ENCODE measurements at places on chromosomes 6 and 20. TPM values are rescaled to one million over a fixed set of nuclear protein-coding genes. Genes with fewer than 3 reads are reported as not detected.

COL19A1 gene
- total RNA-seq: not detected

GRCh38 chr20:5074232-5074674, 45.5 kb downstream of the PCNA start:
- DNase-seq: no peak

SLC17A9 gene
- 3.9 TPM for total RNA-seq

DNA sequence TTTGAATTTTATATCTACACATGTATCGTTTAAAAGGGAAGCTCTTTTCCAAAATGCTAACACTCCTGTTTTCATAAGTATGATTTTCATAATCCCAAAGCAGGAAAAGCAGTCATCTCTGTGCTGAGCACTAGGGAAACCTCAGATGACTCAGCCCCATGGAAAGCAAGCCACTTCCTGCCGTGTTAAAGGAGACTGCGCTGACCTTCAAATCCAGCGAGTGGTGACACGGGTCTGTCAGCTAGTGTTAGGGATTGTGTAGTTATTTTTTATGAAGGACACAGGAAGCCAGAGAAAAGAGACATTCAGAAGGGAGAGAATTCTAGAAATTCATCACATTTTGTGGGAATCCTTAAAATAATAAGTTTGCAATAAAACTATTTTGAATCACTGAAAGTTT, 57.0 kb upstream of the CD93 start:
- DNase-seq: peak; percentile 58

GRCh38 chr6:89567630-89568390, 70.7 kb downstream of the LYRM2 start:
- no peak for DNase-seq

DNA sequence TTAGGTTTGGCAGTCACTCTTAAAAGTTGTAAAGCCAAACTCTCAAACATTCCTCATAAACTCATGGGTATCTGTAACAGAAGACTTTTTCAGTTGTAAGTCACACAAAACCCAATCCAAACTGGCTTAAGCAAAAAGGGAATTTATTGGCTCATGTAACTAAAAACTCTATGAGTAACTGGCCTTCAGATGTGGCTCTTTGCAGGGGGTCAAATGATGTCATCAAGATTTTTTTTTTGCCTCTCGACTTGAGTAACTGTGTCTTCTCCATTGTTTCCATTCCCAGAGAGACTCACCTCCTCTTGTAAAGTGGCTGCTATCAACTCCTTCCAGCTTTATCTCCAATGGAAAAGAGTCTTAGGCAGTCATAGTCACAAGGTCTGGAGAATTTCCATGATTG, 645.0 kb downstream of the DHX35 start:
- DNase-seq: no peak

- DNase-seq: no peak
These were observed 29.6 kb downstream of the ALDH5A1 start for GRCh38 chr6:24524329-24524728.

GRCh38 chr6:169212897-169213813, 40.5 kb downstream of the THBS2 start:
- DNase-seq: peak; percentile 78

- no peak for DNase-seq
These were observed 219.2 kb upstream of the ZFP64 start for GRCh38 chr20:52410731-52411234.

CDK19 gene
- total RNA-seq: 18.6 TPM

- DNase-seq: no peak
These were observed 59.5 kb downstream of the SRC start for GRCh38 chr20:37405351-37405897.

GRCh38 chr20:1783245-1783644, 112.0 kb upstream of the SIRPA start:
- DNase-seq: no peak

SPACA1 gene
- not detected for total RNA-seq

DNA sequence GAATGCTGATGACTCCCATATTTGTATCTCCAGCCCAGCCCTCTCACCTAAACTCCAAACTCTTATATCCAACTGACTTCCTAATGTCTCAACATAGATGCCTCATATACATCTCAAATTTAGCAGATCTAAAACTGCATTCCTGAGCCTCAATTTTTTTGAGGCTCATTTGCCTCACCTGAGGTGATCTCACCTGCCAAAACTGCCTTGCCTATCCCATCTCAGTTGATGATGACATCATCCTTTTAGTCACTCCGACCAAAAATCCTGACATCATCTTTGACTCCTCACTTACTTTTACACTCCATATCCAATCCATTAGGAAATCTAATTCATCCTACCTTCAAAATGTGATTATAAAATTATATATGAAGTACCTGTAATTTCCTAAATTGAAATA, 25.6 kb upstream of the SLPI start:
- no peak for DNase-seq

RIPOR3 gene
- total RNA-seq: 36.9 TPM

DNA sequence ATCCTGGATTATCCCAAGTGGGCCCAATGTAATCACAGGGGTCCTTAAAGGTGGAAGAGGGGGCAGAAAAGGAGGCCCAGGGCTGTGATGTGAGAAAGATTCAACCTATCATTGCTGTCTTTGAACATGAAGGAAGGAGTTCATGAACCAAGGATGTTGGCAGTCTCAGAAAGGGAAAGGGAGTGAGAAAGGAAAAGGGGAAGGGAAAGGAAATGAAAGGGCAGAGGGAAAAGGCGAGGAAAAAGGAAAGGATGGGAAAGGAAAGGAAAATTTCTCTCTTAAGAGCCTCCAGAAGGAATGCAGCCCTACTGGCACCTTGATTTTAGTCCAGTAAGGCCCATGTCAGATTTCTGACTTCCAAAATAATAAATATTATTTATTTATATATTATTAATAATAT, 687.8 kb downstream of the COL12A1 start:
- DNase-seq: no peak

SNAI1 gene
- total RNA-seq: 4.2 TPM

DNA sequence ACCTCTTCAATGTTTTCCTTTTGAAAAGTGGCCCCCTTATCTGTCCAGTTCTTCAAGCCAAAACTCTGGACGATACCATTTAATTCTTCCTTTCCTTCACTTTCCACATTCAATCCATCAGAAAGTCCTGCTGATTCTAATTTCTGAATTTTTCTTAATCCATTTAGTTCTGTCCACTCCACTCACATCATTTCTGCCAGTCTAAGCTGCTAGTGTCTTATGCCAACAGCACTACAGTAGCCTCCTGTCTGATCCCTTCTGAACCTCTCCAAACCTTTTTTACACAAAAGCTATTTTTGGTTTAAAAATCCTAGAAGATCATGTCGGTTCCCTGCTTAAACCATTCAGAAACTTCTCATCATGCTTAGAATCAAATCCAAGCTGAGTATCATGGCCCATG, 24.5 kb upstream of the SNAP25 start:
- no peak for DNase-seq

DNA sequence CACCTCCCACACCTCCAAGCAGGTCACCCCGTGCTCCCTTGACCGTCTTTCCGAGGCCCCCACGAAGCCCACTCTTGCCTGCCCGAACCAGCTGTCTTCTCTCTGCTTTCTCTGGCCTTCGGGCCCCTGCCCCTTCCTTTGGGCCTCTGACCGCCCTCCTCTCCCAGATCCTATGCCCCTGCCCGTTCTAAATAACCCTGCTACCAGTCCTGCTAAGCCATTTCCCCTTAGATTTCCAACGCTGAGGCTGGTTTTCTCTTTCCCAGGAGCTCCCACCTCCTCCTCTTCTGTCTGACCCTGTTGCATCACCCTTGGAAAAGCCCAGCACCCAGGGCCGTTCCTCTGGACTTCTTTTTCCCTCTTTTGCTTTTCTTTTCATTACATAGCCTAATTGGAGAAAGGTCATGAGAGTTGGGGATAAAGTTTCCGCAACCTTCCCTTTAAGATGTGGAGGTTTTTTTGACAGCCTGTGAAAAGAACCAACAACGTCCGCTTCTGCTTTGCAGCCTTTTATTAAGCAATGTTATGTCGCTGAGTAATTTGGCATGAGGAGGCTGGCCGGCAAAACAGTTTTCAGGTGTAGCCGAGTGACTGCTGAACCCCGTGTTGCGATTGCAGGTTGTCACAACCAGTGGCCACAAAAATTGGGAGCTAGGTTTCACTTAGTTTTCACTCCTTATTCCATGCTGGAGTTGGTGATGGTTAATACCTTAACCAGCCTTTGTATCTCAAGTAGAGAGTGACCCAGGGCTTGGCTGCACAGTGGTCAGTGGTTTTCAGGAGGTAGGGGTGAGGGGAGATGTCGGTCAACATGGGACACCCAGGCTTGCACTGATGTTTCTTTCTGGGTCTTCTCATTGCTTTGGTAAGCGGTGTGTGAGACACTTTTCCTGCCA, 970 bp downstream of the BLTP3A start:
- peak; percentile 29 for DNase-seq

All from tibial nerve (tissue), 4 donors.